Fibroblast of skin of back (primary cell): ENCODE measurements at places on chromosomes 11 and 22.

- no peak for DNase-seq
These were observed 623.7 kb upstream of the CCDC90B start for GRCh38 chr11:83909579-83910534.

DNA sequence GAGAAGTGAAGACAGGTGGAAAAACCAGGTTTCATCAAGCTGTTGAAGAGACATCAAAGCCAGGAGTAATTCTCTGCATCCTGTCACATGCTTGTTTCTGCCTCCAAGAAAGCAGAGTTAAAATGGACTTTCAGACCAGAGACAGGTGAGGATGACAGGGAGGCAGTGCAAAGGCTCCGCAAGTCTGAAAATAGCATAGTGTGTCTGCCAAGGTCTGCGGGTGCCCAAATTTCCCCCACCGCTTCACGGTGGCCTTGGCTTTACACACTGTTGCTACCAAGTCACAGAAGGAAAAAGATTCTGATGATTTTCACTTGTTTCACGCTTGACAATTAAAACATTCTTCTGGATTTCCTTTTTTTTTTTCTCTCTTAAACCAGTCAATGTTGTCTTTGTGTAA, 44.2 kb downstream of the SNX19 start:
- DNase-seq: no peak

DNA sequence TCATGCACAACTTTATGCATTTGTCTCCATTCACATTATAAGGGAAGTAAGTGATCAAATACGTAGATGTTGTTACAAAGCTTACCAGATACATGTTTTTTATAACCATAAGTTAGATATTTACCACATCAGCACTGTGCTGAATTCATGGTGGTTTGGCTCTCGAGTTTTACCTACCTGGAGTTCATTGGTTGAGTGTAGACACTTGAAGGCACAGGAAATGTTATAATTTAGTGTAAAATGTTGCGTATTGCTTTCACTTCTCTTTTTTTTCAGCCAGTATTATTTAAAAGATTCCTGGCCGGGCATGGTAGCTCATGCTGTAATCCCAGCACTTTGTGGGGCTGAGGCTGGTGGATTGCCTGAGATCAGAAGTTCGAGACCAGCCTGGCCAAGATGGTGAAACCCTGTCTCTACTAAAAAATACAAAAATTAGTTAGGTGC, 53.1 kb upstream of the GRK2 start:
- DNase-seq: no peak

DNA sequence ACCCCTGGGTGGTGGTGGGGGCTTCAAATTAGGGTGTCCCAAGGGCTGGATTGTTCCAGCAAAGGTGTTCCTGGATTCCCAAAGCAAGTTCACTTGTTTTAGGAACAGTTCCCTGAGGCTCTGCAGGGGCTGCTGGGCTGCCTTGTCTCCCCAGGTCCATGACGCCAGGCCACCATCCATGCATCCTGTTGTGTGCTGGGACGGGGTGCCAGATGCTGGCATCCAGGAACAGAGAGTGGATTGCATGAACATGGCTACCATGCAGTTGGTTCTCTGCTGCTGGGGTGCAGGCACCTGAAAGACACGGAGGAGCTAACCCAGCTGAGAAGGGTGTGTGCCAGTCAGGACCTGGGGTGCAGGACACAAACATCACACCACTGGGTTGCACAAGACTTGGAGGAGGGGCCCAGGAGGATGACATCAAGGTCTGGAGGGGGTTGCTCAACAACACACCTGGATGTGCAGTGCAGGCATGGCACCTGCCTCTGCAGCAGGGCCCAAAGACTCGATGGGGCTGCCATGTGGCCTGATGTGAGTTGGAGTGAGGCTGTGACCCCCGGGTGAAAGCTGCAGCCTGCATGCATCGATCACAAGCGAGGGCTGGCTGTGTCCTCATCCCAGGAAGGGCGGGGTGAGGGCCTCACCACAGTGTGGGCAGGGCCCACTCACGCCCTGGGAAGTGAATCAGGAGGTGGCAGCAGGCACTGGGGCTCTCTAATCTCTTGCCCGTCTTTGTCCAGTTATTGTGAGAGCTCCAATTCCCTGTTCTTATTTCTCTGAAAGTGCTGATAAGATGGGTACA, 74.0 kb upstream of the CLDN5 start:
- DNase-seq: no peak

GRCh38 chr11:117535201-117535849, 207.7 kb downstream of the CEP164 start:
- no peak for DNase-seq

DNA sequence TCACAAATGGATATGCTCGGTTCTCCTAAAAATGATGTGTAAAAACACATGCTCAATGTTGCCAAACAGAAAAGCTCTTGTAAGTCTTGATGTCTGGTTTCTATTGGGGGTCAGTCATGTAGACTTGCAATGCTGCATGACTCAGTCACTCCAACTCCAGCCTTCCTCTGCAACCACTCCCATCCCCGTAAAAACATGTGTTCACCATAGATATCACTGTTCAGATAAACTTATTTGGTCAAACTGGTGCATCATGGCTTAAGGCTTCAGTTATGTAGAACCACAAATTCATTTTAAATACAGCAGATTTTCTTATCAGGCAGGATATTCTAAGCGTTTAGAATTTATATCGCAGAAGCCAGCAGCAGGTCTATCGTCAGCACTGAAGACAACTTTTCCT, 298.4 kb upstream of the LUZP2 start:
- peak; percentile 34 for DNase-seq

DNA sequence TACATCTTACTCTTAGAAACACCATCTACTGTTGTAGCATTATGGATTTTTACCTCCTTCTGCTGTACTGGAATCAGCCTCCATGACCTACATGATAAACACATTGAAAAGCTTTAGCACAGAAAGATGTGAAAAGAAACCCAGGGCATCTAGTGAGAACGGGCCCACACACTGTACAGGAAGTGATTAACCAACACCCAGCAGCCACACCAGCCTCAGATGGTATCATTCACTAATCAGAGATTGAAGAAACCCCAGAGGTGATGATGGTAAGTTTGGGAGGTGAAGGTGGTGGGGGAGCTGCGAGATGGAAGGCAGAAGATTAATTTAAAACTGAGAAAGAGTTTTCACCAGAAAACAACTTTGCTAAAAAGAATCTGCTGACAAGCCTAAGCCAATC, 46.1 kb downstream of the RASSF10 start:
- DNase-seq: no peak

- no peak for DNase-seq
These were observed 1.6 kb upstream of the CSTF3 start for GRCh38 chr11:33162831-33163230.

GRCh38 chr22:50308597-50308935, 1.1 kb upstream of the PLXNB2 start:
- DNase-seq: peak; percentile 77

DNA sequence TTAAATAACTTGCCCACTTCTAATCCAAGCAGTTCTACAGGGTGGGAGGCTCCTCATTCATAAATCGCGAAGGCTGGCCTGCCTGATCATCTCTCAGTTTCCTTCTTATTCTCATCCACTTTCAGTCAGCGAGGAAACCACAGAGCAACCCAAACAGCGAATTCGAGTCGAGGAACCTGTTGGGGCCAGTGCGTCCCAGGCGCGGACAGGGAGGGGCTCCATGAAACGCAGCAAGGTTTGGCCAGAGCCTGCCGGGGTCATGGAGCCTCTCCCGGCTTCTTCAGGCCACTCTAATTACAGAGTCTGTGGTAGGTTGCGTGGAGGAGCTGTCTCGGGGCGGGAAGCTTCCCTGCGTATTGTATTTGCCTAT, 741 bp upstream of the NAV2 start:
- DNase-seq: no peak

DNA sequence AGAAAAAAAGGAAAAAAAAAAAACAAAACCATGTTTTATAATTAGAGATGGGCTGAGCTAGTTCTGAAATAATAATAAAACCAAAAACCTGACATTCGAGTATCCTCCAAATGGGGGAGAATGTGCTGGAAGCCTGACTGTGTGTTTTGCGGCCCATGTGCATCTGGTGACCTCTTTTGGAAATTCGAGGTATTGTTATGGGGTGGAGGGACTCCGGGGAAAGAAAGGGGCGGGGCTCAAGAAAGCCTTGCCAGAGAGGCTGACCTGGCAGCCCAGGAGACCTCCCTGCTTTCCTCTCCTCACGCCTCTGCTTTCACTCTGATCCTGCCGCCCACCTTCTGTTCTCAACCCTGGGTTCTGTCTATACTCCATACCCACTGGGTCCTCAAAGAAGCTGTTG, 72.9 kb downstream of the CTTN start:
- DNase-seq: peak; percentile 31

GRCh38 chr22:26981541-26981940, 324.2 kb downstream of the MIAT start:
- DNase-seq: no peak

GRCh38 chr11:20448834-20449233, 61.3 kb downstream of the PRMT3 start:
- no peak for DNase-seq

GRCh38 chr11:31487848-31488247, 21.6 kb downstream of the IMMP1L start:
- peak; percentile 66 for DNase-seq

GRCh38 chr11:44328138-44328660, 18.3 kb upstream of the ALX4 start:
- DNase-seq: no peak

- DNase-seq: no peak
These were observed 16.8 kb upstream of the ACCSL start for GRCh38 chr11:44030996-44031395.

DNA sequence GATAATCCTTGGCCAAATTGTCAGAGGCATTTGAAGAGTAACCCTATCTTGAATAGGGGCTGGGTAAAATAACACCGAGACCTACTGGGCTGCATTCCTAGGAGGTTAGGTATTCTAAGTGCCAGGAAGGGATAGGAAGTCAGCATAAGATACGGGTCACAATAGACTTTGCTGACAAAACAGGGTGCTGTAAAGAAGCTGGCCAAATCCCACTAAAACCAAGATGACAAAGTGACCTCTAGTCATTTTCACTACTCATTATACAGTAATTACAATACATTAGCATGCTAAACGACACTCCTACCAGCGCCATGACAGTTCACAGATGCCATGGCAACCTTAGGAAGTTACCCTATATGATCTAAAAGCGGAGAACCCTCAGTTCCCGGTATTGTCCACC, 964 bp upstream of the REXO2 start:
- DNase-seq: peak; percentile 35

DNA sequence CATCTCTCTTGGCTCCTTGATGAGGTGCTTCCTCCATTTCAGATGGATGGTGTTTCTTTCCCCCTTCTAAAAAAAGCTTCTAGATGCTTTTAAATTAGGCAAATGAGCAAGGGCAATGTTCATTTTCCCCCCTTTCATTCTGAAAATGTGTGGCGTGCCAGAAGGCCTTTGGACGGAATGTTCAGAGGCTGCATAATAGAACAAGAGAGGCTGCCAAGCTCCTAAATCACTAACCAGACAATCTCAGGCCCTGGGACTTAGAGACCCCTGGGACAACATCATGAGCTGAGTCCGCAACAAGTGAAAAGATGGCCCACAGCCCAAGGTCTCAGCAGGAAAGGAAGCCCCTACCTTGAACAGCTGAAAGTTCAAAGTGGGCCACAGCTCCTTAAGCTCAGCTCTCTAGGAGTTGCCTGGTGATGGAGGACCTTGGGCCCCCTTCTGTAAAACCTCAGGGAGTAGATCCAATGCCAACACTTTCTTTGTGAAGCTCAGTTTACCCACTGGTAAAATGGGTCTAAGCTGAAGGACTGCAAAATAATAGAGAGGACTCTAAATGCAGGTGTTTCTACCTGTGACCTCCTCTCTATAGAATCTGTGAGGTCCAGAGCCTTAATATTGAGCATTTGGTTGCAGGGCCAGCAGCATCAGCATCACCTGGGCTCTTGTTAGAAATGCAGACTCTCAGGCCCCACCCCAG, 144.0 kb downstream of the FBXO7 start:
- DNase-seq: no peak

GRCh38 chr22:34430386-34430785, 510.1 kb upstream of the LARGE1 start:
- no peak for DNase-seq

DNA sequence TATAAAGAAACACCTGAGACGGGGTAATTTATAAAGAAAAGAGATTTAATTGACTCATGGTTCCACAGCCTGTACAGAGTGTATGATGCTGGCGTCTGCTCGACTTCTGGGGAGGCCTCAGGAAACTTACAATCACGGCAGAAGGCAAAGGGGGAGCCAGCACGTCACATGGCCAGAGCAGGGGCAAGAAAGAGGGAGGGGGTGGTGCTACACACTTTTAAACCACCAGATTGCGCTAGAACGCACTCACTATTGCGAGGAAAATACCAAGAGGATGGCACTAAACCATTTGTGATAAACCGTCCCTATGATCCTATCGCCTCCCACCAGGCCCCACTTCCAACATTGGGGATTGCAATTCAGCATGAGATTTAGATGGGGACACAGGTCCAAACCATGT, 79.7 kb upstream of the CARD18 start:
- DNase-seq: no peak

DNA sequence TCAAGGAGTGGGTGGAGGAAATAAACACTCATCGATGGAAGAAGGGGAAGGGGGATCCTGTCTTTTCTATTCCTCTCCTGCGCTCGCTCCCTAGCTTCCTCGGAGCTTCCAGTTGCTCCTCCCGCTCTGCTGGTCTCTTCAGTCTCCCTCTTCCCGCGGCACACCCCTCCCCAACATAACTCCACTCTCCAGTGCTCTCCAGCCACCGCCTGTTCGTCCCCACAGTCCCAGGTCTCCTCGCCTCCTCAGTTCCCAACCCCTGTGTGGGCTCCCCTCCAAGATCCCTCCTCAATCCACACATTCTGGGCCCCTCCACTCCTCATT, 438 bp downstream of the ZW10 start:
- DNase-seq: peak; percentile 27

DNA sequence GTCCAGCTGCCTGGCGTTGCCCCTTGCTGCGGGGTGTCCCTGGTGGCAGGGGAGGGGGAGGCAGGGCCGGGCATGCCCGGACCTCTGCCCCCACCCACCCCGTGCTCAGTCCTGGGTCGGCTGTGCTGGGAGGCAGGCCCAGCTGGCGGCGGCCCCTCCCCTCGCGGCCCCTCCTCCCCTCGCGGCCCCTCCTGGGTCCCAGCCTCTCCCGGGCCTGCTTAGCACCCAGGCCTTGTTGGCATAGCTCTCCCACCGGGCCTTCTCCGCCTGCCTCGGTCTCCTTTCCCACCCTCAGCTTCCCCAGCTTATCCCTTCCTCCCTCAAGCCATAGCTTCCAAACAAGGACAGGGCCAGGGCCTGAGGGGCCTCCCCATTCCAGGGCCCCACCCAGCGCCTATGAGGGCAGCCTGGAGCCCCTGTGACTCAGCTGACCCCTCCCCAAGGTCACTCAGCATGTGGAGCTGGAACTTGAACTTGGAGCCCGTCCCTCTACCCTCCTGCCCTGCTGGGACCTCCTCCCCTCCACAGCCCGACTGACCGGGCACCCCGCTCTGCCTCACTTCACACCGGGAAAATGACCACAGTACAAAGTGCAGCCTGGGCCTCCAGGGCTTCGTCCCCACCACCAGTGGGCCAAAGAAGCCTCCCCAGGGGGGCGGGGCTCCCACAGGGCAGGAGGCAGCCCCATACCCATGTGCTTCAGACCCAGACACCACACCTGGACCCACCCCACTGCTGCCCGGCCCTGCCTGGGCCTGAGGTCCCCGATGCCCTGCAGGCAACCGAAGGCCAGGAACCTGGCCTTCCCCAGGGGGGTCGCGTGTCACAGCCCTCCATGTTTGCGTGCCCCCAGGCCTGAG, 1.2 kb downstream of the EPS8L2 start:
- peak; percentile 44 for DNase-seq
